ENCODE measurements at places on chromosomes 7 and 10.

DNA sequence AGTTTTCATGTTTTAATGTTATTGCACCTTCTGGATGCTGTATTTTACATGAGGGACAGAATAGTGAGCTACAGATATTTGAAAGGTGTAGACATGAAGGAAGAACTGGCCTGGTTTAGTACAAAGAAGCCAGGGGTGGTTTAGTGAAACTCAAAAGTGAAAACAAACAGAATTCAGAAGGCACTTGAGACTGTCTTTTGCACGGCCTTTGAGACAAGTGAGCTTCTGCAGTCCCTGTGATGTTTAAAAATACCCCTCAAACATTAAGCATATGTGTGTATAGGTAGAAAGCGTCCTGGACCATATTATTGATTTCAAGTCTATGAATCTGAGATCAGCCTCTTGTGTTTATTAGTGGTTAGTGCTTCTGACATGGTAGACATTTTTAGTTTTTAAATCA is 118.9 kb downstream of the CDK14 start:
- no peak for DNase-seq

DNA sequence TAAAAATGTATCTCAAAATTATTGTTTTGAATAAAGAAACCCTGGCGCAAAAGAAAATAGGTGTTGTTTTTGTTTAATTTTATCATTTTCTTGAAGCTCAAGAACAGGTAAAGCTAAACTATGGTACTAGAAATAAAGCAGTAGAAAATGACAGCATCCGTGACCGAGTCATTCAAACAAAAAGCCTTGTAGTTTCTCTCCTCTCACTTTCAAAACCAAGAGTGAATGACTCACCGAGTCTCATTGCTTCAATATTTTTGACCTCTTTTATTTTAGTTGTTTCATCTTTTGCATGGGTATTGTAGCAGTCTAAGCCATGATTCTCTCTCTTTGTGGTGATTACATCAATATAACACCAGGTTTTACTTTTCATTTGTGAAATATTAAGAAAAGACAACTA is 396.5 kb downstream of the POM121L12 start:
- DNase-seq = no peak

DNA sequence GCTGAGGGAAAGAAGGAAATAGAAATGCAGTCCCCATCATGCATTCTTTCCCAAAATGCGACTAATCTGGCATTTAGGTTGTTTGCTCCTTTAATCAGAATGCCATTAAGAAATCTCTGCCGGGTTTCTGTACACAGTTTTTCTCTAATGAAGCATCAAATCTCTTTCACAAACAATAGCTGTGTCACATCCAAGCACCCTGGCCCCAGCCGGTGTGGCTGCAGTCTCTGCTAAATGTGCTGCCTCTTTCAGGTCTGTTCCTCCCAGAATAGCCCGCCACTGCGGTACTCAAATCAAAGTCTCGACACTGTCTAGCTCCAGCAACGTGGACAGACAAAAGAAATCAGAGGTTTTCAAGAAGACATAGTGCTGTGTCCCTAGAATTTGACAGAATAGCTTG is 343.8 kb downstream of the KCNMA1 start:
- no peak for DNase-seq

- DNase-seq = no peak
These were observed 29.7 kb downstream of the GBX1 start for GRCh38 chr7:151137791-151138152.

GRCh38 chr10:33507662-33508425 is 173.4 kb upstream of the NRP1 start:
- DNase-seq = no peak
